ENCODE measurements at places on chromosomes 2 and 18. TPM values are rescaled to one million over a fixed set of nuclear protein-coding genes. Genes with fewer than 3 reads are reported as not detected.

The CYS1 gene
- 1.0 TPM for total RNA-seq

DNA sequence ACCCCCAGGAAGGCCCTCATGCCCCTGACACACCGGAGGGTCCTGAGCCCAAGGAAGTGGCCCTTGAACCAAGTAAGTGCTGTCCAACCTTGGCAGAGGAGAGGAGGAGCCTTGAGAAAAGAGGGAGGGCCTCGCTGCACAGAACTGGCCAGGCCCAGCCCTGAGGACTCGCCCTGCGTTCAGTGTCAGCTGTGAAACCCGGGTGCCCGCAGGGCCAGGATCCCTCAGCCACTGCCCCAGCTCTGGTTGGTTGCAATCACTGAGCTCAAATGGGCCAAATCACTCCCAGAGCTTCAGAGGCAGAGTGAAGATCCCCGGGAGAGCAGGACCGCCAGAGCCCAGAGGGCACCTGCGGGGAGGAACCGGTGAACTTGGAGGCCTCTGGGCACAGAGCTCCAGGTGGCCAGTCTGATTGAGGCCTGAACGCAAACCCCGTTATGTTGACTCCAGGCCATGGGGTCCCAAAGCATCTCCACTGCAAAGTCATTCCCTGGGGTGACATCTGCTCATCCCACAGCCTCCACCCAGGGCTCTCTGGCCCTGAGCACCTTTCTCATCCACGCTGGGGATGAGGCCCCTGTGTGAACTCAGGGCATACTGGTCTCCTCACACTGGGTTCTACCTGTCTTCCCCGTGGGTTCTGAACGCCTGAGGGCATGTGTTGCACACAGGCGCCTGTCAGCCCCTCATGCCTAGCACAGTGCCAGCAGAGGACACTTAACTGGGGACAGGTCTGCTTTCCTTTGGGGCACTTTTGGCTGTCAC is 11.9 kb downstream of the GBX2 start:
- no peak for DNase-seq

- DNase-seq: peak; percentile 39
Observed at GRCh38 chr2:156327835-156328695, 4.5 kb downstream of the NR4A2 start.

The SH3RF3 gene
- 8.5 TPM for total RNA-seq

DNA sequence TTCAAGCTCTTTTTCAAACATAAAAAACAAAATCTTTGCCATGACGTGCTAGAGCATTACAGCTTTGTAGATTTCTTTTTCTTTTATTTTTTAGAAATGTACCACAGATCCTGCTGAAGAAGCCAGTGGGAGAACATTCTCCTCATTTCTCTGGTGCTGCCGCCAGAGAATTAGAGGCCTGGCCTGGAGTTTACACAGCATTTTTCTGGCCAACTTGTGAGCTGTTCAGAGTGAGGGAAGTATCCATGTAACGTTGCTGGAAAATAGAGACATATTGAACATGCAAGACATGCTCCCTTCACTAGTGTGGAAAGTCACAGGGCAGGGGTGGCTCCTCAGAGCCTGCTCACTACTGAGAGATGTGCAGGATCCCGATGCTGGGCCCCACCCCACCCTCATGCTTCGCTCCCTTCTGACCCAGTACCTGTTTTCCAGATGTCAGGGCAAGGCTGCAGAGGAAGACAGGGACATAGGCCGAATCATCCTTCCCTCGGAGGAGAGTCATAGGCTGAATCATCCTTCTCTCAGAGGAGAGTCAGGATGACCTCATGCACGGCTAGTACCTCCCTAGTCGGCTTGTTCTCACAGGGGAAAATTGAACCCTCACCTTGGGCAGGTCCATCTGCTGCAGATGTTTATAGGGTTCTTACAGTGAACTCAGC is 298.5 kb downstream of the INSIG2 start:
- no peak for DNase-seq

- DNase-seq: no peak
Observed at GRCh38 chr2:238726670-238727584, 121.0 kb upstream of the TWIST2 start.

The MYOM1 gene
- total RNA-seq: 1.7 TPM

GRCh38 chr2:160054984-160055725 is 7.3 kb downstream of the PLA2R1 start:
- peak; percentile 63 for DNase-seq

- DNase-seq: no peak
Observed at GRCh38 chr2:189608170-189608569, 27.6 kb upstream of the SLC40A1 start.

GRCh38 chr18:69916412-69916811 is 31.3 kb downstream of the CD226 start:
- DNase-seq: no peak

DNA sequence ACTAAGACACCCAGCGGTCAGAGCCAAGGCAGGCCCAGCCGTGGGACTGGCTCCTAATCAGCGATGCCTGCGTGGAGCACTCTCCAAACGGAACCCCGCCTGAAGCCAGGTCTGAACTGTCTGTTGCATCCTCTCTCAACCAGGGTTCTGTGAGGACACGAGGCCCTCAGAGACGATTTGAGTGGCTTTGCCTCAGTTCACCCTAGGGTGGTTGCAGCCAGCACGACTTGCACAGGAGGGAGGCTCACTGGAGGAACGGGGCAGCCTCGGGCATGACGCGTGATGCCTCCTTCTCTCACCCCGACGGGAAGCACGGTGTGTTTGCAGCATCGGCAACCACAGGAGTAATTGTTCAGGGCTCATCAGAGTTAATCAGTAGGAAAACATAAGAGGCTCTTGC is 336.4 kb downstream of the EIPR1 start:
- DNase-seq: no peak

GRCh38 chr2:10922307-10923007 is 10.7 kb downstream of the KCNF1 start:
- DNase-seq: no peak

The STEAP3 gene
- total RNA-seq: 47.8 TPM

DNA sequence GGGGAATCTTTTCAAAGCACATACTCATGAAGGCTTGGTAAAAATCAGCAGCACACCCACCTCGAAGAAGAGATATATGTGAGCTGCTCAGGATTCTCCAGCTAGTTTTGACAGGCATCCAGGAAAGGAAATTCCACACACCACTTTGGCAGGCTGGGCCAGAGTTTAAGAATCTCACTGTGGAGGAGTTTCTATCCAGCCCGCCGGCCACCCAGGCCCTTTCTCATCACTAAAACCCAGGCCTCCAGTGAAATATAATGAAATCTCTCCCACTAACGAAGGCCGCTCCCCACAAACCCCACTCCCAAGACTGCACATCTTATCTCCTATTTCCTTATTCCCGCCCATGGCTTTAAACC is 202.0 kb downstream of the GLI2 start:
- DNase-seq: peak; percentile 90

- no peak for DNase-seq
Observed at GRCh38 chr2:86174445-86174844, 20.8 kb downstream of the IMMT start.

- DNase-seq: no peak
Observed at GRCh38 chr2:216918088-216918680, 58.3 kb upstream of the TNP1 start.

GRCh38 chr2:201959626-201960025 is 74.0 kb upstream of the FZD7 start:
- DNase-seq: no peak

The CCL20 gene
- total RNA-seq: 8.0 TPM

DNA sequence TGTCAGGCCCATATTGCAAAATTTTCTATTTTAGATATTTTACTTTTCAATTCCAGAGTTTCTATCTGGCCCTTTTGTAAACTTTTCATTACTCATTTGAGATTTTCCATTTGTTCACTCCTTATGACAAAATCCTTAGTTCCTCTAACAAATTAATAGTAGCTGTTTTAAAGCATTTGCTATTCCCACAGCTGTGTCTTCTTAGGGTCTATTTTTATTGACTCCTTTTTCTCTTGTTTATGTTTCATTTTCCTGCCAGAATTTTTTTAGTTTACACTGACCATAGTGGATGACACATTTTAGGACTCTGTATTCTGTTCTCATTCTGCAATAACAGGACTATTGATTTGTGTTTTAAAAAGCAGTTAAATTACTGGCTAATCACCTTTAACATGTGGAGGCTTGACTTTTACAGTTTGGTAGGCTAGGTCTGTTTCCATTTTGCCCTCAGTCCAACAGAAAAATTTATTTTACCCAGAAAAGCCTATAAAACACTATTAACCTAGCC is 30.0 kb downstream of the PID1 start:
- no peak for DNase-seq

DNA sequence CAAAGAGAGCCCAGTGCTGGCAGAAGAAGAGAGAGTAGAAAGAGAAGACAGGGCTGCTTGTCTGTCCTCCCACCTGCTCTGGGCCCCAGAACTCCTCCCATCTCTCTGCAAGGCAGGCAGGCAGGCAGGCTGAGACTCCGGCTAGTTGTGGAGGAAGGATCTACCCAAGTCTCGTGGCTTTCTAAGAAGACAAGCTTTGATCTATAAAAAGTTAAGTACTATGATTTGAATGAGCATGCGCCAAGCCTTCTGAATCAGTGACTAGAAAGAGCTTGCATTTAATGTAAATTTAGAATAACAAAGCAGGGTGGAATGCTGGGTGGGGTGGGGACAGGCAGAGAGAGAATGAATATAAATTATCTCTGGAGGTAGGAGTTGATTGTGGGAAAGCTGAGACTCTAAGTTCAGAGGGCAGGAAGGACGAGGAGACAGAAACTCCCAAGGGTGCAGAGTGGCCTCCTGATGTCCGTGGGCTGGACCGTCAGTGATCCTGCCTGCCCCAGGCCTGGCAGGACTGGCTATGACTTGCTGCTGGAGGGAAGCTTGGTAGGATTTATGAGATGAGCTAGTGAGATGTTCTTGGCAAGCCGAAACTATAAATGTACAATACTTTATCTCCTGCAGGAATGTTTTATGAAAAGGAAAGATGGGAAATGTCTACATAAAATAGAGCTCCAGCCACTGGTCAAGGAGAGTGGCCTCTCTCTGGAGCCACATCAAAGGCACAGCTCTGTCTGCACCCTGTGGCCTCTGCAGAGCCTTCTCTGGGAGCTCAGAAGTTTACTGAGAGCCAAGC is 447.5 kb downstream of the TNS1 start:
- DNase-seq: no peak

DNA sequence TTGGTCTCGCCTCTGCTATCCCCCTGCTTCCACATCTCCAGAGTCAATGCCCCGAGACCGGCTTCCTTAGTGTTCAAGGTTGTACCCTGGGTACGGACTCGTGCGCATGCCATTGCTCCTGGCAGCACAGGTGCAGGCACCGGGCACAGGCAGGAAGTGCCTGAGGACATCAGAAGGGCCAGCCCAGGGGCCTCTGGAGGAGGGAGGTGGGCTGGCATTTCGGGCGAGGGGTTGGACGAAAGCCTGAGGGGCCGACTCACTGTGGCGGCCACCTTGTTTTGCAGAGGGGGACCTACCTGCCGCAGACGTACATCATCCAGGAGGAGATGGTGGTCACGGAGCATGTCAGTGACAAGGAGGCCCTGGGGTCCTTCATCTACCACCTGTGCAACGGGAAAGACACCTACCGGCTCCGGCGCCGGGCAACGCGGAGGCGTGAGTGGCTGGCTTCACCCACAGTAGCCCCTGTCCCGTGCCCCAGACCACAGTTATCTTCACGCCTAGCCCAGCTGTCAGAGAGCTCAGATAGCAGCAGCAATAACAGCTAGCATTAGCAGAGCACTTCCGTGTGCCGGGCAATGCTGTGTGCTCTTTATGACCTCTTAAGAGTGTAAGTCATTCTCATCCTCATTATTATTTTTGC is 12.5 kb downstream of the ITM2C start:
- DNase-seq: no peak

GRCh38 chr2:115183144-115183543 is 740.7 kb downstream of the DPP10 start:
- no peak for DNase-seq

The SDC1 gene
- 234 TPM for total RNA-seq

DNA sequence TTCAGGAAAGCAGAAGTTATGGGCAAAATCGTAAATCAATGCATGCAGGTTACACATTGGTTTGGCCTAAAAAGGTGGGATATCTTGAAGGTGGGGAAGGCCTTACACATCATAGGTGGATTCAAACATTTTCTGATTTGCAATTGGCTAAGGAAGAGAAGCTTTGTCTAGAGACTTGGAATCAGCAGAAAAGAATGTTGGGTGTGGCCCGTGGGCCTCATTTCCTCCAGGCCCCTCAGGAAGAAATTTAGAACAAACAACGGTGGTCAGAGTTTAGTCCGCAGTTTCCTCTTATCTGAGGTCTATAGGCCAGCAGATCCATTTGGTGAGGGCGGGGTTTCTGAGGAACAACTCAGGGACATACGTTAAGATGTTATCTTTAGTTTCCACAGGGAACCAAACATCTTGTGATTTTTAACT is 50.9 kb upstream of the AFF3 start:
- DNase-seq: peak; percentile 10

The RAX gene
- not detected for total RNA-seq

The EPB41L5 gene
- 101 TPM for total RNA-seq

GRCh38 chr2:181058378-181059269 is 78.2 kb downstream of the UBE2E3 start:
- no peak for DNase-seq

The REG1B gene
- total RNA-seq: not detected

- peak; percentile 85 for DNase-seq
Observed at GRCh38 chr18:76528477-76529432, 33.7 kb upstream of the ZNF516 start.

GRCh38 chr2:235021752-235022151 is 69.9 kb downstream of the SH3BP4 start:
- DNase-seq: no peak

GRCh38 chr2:100052650-100053049 is 89.7 kb downstream of the AFF3 start:
- no peak for DNase-seq

The MDH1B gene
- total RNA-seq: 10.9 TPM

DNA sequence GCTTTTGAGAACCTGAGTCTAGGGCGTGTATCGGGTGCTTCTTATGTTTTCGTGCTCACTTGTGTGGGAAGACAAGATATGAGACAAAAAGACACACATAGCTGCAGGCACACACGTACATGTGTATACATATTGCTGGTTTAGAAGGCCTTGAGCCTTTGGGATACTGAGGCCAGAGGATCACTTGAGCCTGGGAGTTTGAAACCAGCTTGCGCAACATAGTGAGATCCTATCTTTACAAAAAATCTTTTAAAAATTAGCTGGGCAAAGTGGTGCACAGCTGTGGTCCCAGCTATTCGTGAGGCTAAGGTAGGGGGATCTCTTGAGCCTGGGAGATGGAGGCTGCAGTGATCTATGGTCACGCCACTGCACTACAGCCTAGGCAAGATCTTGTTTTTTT is 18.8 kb upstream of the NEDD4L start:
- DNase-seq: no peak

The SGPP2 gene
- 6.5 TPM for total RNA-seq

- DNase-seq: no peak
Observed at GRCh38 chr2:71556692-71557250, 103.4 kb downstream of the DYSF start.

GRCh38 chr2:80545420-80546210 is 241.1 kb upstream of the LRRTM1 start:
- no peak for DNase-seq

GRCh38 chr2:9590641-9591040 is 35.0 kb upstream of the ADAM17 start:
- DNase-seq: no peak

All from lung (tissue), 17 donors.